ENCODE measurements at places on chromosomes 4 and X. TPM values are rescaled to one million over a fixed set of nuclear protein-coding genes. Genes with fewer than 3 reads are reported as not detected.

Gene CYP2U1
- total RNA-seq = 7.7 TPM

- DNase-seq = no peak
These were observed 127.2 kb downstream of the NR3C2 start for GRCh38 chr4:148315049-148315448.

- DNase-seq = no peak
These were observed 90.0 kb downstream of the GATB start for GRCh38 chr4:151670843-151671242.

Gene GAGE12C
- total RNA-seq = not detected

DNA sequence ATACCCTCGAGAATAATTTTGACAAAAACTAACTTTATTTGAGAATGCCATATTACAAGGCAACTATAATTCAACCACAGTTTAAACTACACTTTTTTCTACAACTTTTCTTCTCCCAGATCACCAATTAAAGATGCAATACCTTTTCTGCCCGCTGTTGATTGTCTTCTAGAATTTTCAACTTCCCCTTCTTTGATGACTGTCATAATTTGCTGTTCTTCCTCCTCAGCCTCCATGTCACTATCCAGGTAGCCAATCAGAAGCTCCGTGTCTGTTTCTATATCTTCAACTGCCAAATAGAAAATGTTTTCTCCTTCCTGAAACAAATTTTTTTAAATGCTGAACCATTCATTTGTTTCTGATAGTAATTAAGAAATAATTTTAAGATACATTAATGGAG, 101.5 kb downstream of the PRDM5 start:
- DNase-seq = no peak

Gene SLC10A4
- total RNA-seq = not detected

Gene P2RY8
- 0.17 TPM for total RNA-seq

Gene GYPE
- total RNA-seq = 0.17 TPM

- no peak for DNase-seq
These were observed 270.0 kb downstream of the ARHGAP24 start for GRCh38 chr4:85744950-85745349.

GRCh38 chr4:156190615-156191014, 236.9 kb upstream of the CTSO start:
- no peak for DNase-seq

- DNase-seq = no peak
These were observed at the start of gene CD40LG for GRCh38 chrX:136647677-136648360. TSS of gene CD40LG (plus strand) at chrX:136648158. CDS start at chrX:136648249, 91 bp downstream.

Gene GRIA3
- total RNA-seq = not detected

GRCh38 chrX:106415276-106415895, 196.4 kb upstream of the RADX start:
- DNase-seq = peak; percentile 17

Gene CYLC1
- total RNA-seq = not detected

GRCh38 chr4:127400731-127401346, 231.9 kb upstream of the INTU start:
- DNase-seq = peak; percentile 79

- DNase-seq = no peak
These were observed 1.3 kb downstream of the BGN start for GRCh38 chrX:153495903-153496589.

DNA sequence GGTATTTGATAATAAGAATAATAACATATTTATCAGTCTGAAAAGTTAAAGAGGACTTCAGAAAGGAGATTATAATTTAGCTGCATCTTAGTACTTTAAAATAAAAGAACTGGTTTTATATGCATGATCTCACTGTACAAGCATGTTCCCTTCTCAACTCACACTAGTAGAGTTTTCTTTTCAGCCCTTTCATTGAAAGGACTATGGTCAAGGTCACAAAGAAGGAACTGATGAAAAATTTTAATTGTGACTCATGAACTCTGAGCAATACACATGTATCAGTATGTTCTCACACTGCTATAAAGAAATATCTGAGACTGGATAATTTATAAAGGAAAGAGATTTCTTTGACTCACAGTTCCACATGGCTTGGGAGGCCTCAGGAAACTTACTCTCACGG, 73.7 kb upstream of the NDST4 start:
- no peak for DNase-seq

Gene TKTL1
- not detected for total RNA-seq

DNA sequence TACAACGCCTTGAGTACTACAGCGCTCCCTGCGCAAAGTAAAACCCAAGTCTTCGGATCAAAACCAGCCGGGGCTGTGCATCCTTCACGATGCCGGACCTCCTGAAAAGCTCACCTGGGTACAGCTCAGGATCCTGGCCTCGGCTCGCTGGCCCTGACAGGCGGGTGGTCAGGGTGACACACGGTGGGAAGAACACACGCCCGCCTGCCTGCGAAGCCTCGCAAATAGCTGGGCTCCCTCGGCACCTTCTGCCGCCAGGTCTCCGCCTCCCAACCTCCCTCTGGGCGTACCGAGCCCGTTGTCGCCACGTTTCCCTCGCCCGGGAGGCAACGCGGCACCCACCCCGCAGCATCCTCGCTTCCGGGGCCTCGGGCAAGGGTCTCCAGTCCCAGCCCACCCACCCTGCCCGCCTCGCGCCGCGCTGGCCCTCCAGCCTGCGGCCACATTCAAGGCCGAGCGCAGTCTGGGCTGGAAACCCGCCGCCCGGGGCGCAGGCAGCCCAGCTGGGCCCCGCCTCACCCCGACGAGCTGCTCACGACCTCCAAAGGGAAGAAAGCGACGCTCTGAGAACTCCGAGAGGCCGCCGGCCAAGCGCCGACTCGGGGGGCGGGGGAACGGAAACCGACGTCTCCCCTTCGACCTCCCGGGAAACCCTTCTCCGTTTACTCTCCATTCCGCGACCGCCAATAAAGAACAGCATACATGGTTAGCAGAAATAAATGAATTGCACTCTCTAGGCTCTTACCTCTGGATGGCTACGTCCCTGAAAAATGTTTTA, 511 bp downstream of the PPM1K start:
- peak; percentile 68 for DNase-seq

GRCh38 chrX:41667631-41668030, 21.1 kb upstream of the GPR34 start:
- no peak for DNase-seq

DNA sequence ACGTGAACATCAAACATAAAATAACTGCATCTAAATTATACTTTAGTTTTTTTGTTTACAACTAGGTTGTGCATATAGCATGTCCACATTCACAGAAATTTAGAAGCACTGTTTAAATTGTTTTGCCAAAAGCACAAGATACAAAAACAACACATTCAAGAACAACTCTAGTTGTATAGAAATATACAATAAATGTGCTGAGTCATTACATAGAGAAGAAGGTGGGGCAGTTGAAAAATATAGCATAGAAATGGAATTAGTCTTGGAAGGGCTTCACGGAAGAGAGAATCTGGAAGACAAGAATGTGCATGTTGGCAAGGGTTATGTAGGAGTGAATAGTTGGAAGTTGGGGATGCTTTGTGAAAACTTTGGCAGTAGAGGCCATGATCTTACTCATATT, 239.0 kb upstream of the GLRA2 start:
- no peak for DNase-seq

DNA sequence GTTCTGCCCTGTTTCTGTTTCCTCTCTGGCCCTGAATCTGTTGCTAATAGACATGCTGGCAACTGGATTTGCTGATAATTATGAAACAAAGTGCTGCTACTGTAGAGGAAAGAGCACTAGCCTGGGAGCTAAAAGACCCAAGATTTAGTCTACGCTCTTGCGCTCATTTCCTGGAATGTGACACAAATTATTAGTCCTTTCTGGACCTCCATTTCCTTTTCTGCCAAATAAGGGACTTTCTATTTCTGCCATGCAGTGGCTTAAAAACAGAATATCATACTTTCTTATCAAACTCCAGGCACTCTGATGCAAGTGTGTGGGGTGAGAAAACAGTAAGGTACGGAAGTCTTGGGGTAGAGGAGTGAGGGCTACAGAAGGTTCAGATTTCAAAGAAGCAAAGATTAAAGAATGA, 48.3 kb upstream of the GPR174 start:
- peak; percentile 27 for DNase-seq

DNA sequence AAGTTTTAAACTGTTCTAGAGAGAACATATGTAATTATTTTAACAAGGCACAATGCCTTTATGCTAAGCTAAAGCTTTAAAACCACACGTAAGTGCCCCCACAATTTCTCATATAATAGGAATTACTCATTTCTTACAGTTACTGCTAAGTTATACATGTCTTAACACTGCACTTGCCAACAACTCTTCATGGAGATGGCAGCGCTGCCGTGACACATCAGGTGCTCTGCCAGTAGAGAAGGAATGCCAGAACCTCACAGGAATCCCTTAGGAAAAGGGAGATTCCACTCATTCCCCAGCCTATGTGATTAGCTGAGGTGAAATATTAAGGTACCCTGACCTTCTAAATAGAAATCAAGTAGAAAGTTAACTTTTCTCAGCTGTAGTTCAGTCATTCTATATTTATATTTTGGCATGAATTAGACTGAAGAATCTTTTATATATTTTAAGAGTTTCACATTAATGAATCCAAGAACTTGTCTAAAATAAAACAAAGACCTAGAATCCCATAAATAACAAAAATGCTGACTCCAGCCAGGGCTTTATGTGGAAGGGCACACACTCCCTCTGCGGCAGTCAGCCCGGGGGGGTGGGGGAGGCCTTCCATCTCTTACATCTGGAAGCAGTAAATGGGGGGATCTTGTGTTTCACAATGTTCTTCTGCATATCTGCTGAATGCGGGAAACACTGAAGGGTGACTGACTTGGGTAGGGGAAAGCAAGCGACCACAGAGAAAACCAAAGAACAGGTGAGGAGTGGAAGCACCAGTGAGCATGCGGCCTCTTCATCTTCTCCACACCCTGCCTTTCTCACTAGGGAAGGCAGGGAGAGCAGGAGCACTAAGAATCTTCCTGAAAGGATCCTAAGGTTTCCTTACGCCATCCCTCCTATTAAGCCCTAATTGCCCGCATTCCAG, 23.7 kb downstream of the ACSL1 start:
- no peak for DNase-seq

- DNase-seq = peak; percentile 53
These were observed at the start of gene CXCL6 for GRCh38 chr4:73836373-73837279. TSS of gene CXCL6 (plus strand) at chr4:73836678. CDS start at chr4:73836751, 73 bp downstream.

DNA sequence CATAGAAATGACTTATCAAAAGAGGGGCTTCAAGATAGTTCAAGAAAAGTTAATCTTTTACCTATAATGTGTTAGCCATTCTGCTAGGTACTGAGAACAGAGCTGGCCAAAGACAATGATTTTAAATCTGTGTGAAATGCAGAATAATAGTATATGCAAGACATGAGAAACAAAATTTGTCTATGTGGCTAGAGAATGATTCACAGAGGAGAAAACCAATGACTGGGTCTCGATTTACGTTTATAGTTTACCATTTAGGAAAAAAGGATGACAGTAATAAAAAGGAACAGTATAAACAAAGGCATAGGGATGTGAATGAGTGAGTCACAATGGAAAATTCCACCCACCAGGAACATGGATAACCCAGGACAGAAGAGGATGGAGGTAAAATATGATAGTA, 31.9 kb downstream of the NPFFR2 start:
- no peak for DNase-seq

GRCh38 chr4:105147553-105148161, 981 bp downstream of the TET2 start:
- peak; percentile 65 for DNase-seq

Gene DRP2
- total RNA-seq = 0.05 TPM

Gene LRIT3
- 0.17 TPM for total RNA-seq

Gene UGT2B7
- 0.09 TPM for total RNA-seq

Gene SSX1
- total RNA-seq = not detected

DNA sequence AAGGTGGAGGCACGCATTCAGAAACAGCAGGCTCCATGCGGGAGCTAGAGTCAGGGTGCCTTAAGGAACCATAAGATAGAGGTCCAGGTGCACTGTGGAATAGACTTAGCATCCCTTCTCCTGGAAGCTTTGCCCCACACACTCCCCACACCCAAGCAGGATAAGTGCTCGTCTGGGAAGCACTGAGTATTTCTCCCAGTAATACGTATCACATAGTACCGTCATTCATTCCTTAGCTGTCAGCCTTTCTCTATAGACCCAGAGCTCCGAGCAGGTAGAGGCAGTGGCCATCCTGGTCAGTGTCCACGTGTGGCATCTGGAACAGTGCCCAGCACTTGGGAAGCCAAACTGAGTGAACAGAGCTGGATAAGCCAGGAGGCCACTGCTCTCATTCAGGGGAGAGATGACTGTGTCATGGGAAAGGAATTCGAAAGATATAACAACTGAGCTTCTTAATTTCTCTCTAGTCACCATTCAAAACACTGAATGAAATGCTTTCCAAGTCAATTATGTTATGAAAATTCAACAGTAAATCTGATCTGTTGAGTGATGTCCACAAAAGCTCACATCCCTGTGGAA, 9.9 kb downstream of the APBB2 start:
- DNase-seq = peak; percentile 91

DNA sequence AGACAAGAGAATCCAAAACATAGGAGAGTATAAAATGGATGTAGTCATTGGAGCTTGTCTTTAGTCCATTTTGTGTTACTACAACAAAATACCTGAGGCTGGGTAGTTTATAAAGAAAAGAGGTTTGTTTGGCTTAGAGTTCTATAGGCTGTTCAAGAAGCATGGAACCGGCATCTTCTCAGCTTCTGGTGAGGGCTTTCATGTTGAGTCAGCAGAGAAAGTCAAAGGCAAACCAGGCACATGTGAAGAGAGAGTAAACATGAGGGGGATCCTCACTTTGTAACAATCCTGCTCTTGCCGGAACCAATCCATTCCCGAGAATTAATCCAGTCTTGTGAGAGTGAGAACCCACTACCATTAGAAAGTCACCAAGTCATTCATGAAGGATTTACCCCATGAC, 8.1 kb upstream of the HCCS start:
- no peak for DNase-seq

GRCh38 chr4:78939667-78940008, 400 bp upstream of the PAQR3 start:
- DNase-seq = no peak

Gene PABPC4L
- total RNA-seq = 1.0 TPM

DNA sequence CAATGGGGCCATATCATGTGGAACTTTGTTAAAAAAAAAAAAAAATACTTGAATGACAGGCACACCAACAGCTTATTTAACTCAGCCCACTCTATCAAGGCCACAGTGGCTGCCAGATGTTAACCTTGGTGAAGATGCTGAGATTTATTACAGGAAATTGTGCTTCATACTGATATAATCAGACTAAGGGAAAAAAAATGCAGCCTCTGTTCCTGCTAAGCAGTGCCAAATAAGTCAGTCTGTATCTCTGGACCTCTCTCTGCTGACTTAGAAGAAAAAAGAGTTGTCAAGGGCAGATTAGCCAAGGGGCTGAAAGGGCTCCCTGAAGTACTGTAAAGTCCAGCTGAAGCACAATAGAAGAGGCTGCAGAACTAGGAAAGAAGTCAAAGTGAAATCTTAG, 677.7 kb upstream of the HTR2C start:
- DNase-seq = no peak

DNA sequence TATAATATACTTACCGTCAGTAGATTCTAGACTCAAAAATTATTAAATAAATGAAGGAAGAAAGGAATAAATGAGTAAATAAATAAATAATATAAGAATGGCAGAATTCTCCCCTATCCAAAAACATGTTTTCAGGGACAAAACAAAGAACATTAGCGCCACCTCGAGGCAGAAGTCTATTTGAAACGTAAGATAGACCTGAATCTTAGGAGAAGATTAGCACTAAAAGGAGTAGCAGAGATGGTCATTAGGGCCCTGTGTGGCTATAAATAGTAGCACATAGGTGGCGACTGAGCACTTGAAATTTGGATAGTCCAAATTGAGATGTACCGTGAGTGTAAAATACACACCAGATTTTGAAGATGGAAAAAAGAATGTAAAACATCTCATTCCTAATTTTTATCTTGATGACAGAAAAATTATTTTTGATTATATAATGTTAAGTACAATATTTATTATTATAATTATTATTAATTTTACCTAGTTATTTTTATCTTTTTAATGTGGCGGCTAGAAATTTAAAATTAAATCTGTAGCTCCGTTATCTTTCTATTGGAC, 24.3 kb upstream of the SRD5A3 start:
- peak; percentile 92 for DNase-seq

Measured in dermis blood vessel endothelial cell (primary cell).